Endodermal cell (in vitro differentiated cells): ENCODE measurements at places on chromosomes 3 and 15.

GRCh38 chr3:55828712-55829111 lies 341.6 kb upstream of the WNT5A start:
- no peak for DNase-seq

GRCh38 chr15:91304786-91305185 lies 204.7 kb downstream of the SV2B start:
- no peak for DNase-seq

- DNase-seq: no peak
Observed at GRCh38 chr15:33150431-33150941, 44.0 kb downstream of the FMN1 start.

- DNase-seq: no peak
Observed at GRCh38 chr3:129672412-129672811, 65.9 kb upstream of the PLXND1 start.

- no peak for DNase-seq
Observed at GRCh38 chr3:115100806-115101205, 46.3 kb downstream of the ZBTB20 start.

GRCh38 chr3:23442598-23443383 lies 239.7 kb downstream of the UBE2E2 start:
- DNase-seq: no peak
